ENCODE measurements at places on chromosomes 6 and 20.
A peak's percentile ranks its signal among the peaks of the same experiment; 100 is the strongest.

DNA sequence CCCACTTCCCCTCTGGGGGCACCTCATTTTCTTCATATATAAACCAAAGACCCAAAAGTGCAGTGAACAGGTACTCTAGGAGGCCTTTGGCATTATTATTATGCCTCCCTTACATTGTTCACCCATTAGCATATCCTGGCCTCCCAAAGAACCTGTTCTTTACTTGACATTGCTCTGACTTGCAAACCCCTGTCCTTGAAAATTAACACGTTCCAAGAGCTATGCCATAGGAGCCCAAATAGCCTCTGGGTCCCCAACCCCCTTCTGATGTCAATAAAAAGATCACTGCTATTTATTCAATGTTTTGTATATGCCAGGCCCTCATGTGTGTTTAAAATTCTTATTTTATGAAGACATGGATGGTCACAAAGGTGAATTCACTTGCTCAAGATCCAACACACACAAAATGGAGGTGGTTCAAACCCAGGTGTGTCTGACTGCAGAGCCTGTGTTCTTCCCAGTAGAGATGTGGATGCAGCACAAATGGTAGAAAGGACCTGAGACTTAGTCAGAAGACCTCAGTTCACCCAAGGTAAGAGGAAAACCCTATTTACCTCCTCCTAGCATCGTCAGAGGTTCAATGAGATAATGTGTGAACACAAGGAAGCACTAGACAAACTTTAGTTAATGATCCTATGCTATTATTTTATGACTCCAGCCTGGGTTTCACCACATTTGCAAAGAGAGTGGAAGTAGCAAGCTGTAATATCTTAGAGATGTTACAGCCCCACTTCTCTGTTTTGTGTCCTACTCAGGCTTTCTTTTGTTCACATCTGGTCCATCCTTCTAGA, 36.6 kb downstream of the BCL2L1 start:
- no peak for DNase-seq

- no peak for DNase-seq
Measured at GRCh38 chr20:56875052-56875659, 246.1 kb downstream of the TFAP2C start.

- DNase-seq, result no peak
Measured at GRCh38 chr6:101534821-101535220, 141.3 kb downstream of the GRIK2 start.

DNA sequence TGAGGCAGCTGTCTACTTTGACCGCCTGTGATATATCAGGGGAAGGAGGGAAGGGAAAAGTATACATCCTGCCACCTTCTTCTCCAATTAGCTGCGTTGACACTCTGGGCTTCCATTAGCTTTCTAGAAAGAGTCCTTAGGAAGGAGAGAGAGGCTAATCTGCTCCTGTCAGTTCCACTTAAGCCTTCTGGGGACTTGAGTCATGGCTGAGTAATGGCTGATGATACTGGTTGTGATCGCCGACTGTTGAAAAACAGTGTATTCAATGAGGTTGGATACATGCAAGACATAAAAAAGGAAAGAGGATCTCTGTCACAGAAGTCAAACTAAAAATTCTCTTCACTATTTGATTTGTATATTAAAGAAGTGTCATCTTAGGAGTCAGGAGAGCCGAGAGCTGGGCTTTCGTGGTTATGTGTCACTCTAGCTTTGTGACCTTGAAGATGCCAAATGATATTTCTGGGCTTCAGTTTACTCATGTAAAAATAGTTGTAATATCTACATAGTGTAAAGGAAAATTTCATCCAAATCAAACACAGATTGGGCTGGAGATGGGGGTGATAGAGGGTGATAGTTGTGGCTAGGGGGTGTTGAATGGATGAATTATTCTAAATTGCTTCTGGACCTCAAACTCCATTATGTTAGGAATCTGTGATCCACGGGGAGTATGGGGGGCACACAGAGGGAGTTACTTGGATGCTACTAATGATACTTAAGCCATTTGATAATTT, 189.0 kb downstream of the UST start:
- peak; percentile 32 for DNase-seq

DNA sequence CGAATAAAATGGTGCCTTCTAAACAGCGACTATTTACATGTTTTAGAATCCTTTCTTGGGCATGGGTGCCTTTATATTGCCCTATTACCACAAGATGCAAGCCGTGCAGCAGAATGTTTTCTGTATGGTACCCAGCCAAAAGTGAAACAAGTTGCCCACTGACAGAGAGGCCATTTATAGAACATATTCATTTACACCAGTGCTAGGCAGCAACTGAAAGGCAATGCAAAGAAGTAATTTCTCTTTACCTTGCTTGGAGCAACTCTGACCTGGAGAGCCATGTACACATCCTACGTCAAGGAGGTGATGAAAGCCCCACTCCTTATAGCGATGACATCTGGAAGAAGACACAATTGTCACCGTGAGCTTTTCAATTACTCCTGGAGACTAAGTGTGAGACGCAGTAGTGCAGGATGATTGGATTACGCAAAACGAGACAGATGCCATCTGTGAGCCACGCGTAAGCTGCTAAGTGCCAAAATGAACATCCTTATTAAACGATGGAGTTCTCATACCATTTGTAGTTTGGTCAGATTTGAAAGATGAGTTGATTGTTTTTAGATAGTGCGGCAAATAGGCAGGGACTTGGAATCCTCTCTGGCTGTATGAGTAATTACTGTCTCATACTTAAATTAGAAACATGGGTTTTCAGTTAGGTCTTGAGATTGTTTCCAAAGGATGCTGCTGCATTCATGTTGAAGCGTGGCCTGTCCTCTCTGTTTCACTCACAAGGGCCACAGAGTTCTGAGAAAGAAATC, at the start of gene TMEM244:
TMEM244 (minus strand) TSS at position 408 of the 758 bp plus-strand sequence; CDS start at position 281, 127 bp downstream.
- DNase-seq, result no peak

GRCh38 chr6:167588181-167588919, 238.4 kb upstream of the AFDN start:
- no peak for DNase-seq

DNA sequence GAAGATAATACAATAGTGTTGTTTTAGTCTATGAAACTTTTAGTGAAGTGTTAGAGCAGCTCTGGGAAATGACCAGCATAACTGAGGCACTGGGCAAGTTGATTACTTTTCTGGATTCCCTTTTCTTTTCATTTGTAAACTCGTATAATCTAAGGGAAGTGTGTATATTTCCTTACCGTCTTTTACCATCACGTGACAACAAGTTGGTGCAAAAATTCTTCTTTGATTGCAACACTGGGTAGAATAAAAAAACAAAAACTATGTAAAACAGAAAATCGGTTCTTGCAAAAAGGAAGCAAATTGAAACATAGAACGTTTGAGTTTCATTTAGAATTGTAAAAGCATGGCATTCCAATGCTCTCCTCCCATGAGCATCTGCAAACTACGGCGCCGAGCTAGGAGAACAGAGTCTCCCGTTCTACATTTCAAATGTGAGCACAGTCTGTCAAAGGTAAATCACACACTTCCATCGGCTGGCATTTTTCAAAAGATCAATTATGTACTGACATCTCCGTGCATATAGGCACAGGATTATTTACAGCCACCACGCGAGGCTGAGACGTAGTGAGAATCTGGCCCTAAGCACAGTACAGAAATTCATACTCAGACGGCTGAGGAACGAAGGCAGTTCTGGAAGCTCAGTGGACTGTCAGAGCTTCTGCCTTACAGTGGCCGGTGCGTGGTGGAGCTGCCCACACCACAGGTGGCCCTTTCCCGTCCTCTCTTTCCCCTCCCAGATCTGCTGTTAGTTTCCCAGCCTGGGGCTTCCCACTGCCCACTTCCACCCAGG, 314.0 kb downstream of the BMP7 start:
- DNase-seq, result no peak

GRCh38 chr6:44635486-44635885, 248.0 kb downstream of the CDC5L start:
- no peak for DNase-seq

GRCh38 chr6:132404736-132405135, 3.5 kb upstream of the MOXD1 start:
- DNase-seq, result no peak

DNA sequence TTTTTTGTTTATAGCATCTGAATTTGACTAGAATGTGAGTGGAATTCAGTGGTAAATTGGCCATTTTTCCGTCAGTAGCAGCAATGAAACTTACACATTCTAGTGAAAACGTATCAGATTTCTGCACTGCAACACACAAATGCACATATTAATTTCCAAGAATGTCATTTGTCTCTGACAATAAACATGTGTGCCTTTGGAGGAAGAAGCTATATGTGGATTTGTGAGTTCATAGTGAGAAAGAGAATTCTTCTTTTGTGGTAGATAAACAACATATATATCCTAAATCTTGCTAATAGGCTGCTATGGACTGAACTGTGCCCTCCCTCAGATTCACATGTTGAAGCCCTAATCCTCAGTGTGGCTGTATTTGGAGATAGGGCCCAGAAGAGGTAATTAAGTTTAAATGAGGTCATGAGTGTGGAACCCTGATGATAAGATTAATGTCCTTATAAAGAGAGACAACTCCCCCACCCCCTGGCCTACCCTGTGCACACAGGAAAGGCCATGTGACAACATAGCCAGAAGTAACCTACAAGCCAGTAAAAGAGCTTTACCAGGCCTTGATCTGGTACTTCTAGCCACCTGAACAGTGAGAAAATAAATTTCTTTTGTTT, 200.2 kb upstream of the EYA4 start:
- no peak for DNase-seq

- DNase-seq, result no peak
Measured at GRCh38 chr6:72464246-72464645, 157.6 kb upstream of the KCNQ5 start.

DNA sequence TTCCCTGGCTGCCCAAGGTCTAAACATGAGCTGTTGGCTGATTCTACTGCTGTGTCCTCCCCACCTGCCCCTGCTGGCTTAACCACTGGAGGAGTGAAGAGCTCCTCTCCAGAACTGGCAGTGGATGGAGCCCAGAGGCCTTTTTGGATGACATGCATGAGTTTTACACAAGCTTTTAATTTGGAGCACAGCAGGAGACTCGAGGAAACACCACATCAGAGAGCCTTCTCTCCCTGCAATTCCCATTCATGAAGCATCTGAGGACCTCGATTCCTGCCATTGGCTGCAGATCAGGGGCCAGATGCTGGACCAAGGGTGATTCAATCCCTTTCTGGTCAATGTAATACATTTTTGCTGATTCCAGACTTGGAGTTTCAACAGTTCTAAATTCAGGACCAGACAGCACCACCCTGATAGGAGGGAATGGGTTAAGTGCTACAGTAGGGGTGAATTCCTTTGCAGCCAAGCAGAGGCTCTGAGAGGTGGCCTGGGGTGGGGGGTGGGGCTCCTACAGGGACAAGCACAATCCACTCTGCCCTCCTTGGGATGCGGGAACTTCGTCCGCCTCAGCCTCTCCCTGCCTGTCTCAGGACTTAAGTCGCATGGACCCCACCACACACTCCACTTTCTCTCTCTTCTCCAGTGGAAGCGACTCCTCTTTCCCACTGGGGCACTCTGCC, 599 bp upstream of the PSORS1C1 start:
- DNase-seq, result no peak

DNA sequence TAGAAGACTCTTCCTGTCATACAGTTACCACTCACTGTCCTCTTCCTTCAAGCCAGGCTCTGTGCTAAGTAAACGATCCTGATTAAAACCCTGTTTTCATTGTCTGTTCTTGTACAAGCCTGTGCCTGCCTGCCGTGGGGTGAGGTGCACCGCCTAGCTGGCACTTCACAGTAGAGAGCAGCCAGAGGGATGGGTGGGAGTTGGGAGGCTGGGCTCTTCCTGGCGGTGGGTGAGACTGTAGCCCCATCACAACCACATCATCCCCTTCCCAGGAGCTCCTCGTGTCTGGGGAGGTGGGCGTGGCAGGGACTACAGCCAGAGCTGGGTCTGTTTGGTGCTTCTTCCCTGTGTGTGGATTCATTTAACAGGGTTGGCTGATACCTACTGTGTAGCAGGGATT, 382.0 kb downstream of the TAF4 start:
- DNase-seq, result no peak

DNA sequence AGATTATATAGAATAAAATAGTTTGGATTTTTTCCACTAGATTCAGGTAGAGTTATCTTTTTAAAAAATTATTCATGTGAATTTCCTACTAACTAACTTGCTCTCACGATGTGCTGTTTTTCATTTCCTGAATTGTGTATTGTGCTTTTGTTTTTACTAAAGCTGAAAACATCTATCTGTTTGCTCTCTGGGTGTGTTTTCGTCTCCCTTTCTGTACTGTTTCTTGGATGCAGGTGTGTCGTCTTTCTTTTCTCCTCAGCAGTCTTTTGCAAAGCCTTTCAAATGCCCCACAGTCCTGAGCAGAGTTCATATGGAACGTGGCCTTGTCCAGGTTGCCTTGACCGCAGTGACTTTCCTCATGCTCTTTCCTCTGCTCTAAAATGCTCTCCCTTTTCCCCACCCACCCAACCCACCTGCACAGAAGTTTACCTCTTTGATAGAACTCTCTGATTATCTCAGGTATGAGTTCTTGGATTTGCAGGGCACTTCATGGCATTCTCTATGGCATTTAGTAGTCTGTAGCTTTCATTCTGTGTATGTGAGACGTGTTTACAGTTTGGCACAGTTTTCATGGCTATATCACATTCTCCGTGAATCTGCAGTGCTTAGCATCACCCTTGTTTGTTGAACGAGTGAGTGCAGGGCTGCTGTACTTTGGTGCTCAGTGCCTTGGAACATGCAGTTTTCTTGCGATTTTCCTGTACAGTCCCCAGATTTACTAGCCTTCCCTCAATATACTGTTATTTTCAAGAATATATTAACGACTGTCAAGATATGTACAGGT, 77.1 kb downstream of the FARS2 start:
- DNase-seq, result no peak

DNA sequence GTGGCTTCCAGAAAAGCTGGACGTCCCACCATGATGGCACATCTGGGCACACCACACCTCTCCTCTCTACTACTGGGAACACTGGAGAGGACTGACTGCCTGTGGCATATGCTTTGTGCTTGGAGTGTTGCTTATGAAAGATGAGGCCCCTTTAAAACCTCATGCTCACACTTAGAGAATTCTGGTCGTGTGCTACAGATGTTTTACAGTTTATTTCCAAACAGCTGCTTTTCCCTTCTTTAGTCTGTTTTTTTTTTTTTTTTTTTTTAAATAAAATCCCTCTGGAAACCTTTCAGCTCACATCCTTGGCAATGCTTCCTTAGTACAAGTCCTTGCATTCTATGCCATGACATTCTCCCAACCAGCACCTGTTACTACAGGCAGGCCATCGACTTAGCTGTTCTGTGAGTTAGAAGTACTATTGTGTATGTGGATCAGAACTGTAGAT, 60.3 kb downstream of the BMP6 start:
- DNase-seq, result no peak

- no peak for DNase-seq
Measured at GRCh38 chr6:36033935-36034334, 6.3 kb downstream of the MAPK14 start.

GRCh38 chr20:22412977-22413868, 171.1 kb downstream of the FOXA2 start:
- DNase-seq, result no peak

GRCh38 chr6:129321303-129321702, 388.7 kb downstream of the ARHGAP18 start:
- DNase-seq, result no peak

DNA sequence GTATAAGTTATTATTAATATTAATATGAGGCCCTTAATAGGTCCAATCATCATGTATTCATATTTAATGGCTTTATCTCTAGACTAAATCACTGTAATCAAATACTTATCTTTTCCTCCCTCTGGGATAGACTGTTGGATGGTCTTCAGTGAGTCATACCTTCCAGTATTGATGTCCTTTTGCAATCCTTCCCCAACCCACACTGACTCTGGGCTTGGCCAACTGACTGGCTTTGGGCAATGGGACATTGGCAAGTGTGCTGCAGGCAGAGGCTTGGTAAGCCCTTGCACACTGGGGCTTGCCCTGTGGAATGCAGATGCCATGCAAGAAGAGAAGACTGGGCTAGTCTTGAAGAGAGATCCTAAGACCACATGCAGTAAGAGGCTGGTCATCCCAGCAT, 136.6 kb downstream of the CCDC170 start:
- no peak for DNase-seq
